ENCODE measurements at places on chromosomes 7 and 10. TPM values are rescaled to one million over a fixed set of nuclear protein-coding genes. Genes with fewer than 3 reads are reported as not detected.

HOXA6 gene
- total RNA-seq = 1.9 TPM

EBLN1 gene
- total RNA-seq = not detected

RSPH10B gene
- total RNA-seq = not detected

ZNF488 gene
- total RNA-seq = 13.1 TPM

SEPTIN7 gene
- total RNA-seq = 190 TPM

PDE6C gene
- total RNA-seq = not detected

LBX1 gene
- not detected for total RNA-seq

ZWINT gene
- 87.0 TPM for total RNA-seq

All from A549 treated with CpdA at 1 μM for 4 hours (cell line).